ENCODE measurements at places on chromosomes 6 and 20. TPM values are rescaled to one million over a fixed set of nuclear protein-coding genes. Genes with fewer than 3 reads are reported as not detected.

Gene HCK
- not detected for total RNA-seq

Gene JPH2
- 10.4 TPM for total RNA-seq

Gene KIFC1
- total RNA-seq, result 1.2 TPM

Gene CRISP2
- not detected for total RNA-seq

Gene CDYL
- 24.2 TPM for total RNA-seq

Gene MBOAT1
- 1.6 TPM for total RNA-seq

Gene SLC17A9
- 28.8 TPM for total RNA-seq

Gene POM121L2
- total RNA-seq, result not detected

Gene PACSIN1
- total RNA-seq, result not detected

Gene BMP5
- not detected for total RNA-seq

Gene MRPL2
- total RNA-seq, result 13.4 TPM

Gene C6orf52
- total RNA-seq, result 0.30 TPM

Gene RPN2
- total RNA-seq, result 530 TPM

Gene LTA
- not detected for total RNA-seq

Gene AGER
- total RNA-seq, result not detected

Gene SLC35D3
- total RNA-seq, result not detected

Gene SAMD3
- total RNA-seq, result 24.1 TPM

Gene SGK2
- 0.74 TPM for total RNA-seq

Gene SLC22A1
- 1.4 TPM for total RNA-seq

Gene GJA10
- not detected for total RNA-seq

Gene NT5E
- 1,188 TPM for total RNA-seq

Gene HLA-G
- not detected for total RNA-seq

Gene TFAP2B
- total RNA-seq, result not detected

Gene PAX1
- total RNA-seq, result not detected

Gene CCM2L
- not detected for total RNA-seq
